CD4-positive, alpha-beta T cell treated with Interferon gamma for 1 hour (primary cell): ENCODE measurements at places on chromosomes 3 and 15.
A peak's percentile ranks its signal among the peaks of the same experiment; 100 is the strongest.

DNA sequence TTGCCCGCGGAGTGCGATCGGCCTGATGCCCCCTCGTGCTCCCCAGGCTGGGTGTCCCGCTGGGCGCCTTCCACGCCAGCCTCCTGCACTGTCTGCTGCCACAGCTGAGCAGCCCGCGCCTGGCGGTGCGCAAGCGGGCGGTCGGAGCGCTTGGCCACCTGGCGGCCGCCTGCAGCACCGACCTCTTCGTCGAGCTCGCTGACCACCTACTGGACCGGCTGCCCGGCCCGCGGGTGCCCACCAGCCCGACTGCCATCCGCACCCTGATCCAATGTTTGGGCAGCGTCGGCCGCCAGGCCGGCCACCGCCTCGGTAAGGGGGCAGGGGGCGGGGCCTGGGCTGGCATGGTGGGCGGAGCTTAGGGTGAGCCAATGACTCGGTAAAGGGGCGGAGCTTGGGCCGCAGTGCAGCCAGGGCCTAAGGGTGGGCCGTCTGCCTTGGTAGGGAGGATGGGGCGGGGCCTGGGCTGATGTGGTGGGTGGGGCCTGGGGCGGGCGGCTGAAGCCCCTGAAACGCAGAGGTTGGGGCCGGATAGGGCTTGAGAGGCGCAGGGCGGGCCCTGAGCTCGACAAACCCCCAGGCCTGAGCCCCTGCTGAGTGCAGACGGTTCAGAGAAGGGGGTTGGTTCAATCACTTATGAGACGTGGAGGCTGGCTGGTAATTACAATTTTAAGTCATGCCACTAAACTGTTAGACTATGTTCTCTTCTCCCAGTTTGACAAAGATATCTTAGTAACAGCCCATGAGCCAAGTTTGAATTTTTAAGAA, 13.7 kb downstream of the CAND2 start:
- peak; percentile 94 for DNase-seq

- DNase-seq = no peak
Measured at GRCh38 chr15:26974120-26974780, 3.3 kb downstream of the GABRG3 start.

- DNase-seq = no peak
Measured at GRCh38 chr3:188507244-188507720, 353.3 kb downstream of the LPP start.

- no peak for DNase-seq
Measured at GRCh38 chr3:48412375-48413001, 17.4 kb downstream of the PLXNB1 start.

DNA sequence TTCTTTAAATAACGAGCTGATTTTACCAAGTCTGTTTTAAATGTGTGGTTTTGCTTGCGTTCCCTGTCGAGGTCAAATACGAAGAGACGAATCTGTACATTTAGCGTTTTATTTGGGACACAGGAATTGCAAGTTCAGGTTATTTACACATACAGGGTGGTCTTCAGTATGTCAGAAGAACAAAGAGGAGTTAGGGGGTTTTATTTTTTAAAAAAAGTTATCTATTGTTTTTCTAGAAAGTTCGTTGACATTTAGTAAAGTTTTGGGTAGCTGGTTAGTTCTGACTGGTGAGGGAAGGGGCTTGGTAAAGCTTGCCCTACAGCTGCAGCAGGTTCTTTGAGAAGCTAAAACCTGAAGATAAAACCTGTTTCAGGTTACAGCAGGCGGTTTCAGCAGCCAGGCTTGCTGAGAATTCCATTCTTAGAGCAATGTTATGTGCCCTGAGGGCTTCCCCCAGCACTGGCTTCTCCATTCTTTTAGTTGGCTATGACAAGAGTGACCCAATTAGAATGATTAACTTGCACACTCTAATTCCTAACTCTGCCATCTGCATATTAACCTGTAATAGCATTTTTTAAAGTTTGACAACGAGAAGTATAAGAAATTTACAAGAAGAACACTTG, 815 bp upstream of the ZNF280D start:
- no peak for DNase-seq

GRCh38 chr3:56257826-56258225, 210.4 kb downstream of the ERC2 start:
- DNase-seq = no peak

- DNase-seq = no peak
Measured at GRCh38 chr3:186896875-186897274, 33.5 kb upstream of the ST6GAL1 start.

DNA sequence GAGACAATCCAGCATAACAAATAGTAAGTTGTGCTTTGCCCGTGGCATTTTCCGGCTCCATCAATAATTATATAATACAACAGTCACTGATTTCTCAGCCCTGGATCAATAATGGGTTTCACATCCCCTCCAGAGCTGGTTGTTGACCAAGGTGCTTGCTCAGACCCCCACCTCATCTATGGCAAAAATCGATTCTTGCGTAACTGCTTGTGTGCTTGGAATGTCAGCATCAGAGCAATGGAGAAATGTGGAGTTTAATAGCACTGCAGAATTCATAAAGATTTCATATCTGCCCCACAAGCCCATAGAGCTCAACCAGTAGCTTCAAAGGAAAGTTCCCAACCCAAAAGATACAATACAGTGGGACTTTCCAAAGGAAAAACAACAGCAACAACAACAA, 1098.5 kb downstream of the IGSF11 start:
- no peak for DNase-seq
